ENCODE measurements at places on chromosomes 7 and 10.

- peak; percentile 85 for DNase-seq
Measured at GRCh38 chr7:129210256-129210988, 14.4 kb upstream of the AHCYL2 start.

GRCh38 chr10:97939446-97939990 lies 89.9 kb downstream of the GOLGA7B start:
- DNase-seq = peak; percentile 16

DNA sequence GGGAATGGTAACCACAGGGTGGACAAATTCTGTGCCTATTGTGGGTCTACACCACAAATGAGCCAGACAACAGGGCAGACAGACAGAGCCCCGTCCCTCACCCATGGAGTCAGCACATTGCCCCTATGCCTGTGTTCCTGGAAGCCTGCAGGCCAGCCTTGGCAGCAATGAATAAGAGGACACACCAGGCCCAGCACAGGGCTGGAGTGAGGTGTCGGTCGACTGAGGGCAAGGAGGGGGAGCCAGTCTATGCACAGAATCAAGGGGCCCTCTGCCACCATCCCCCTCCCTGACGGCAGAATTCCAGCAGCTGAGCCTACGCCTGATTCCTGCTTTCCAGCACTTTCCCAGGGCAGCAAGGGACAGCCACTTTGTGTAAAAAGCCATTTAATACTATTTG lies 98.2 kb downstream of the CALN1 start:
- DNase-seq = no peak

GRCh38 chr7:156620291-156620675 lies 20.3 kb upstream of the RNF32 start:
- DNase-seq = no peak

GRCh38 chr7:2952316-2952715 lies 91.4 kb downstream of the CARD11 start:
- DNase-seq = peak; percentile 2

DNA sequence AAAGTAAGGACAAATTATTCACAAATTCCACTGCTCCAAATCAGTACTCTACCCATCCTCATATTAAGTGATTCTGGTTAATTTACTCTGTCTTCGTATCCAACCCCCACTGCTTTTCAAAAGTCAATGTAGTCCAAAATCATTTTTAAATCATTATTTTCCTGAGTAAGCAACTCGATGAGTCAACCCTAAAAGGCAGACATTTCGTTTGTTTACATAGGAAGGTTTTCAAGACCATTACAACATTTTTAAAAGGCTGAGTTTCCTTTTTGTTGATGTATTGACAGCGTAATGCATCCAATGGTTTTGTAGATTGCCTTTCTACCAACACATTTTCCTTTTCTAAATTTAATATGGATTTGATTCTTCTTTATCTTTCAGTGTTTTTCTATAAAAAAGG lies 523.0 kb upstream of the ANKRD30A start:
- no peak for DNase-seq

GRCh38 chr10:5895365-5895764 lies 5.3 kb downstream of the FBH1 start:
- DNase-seq = no peak

DNA sequence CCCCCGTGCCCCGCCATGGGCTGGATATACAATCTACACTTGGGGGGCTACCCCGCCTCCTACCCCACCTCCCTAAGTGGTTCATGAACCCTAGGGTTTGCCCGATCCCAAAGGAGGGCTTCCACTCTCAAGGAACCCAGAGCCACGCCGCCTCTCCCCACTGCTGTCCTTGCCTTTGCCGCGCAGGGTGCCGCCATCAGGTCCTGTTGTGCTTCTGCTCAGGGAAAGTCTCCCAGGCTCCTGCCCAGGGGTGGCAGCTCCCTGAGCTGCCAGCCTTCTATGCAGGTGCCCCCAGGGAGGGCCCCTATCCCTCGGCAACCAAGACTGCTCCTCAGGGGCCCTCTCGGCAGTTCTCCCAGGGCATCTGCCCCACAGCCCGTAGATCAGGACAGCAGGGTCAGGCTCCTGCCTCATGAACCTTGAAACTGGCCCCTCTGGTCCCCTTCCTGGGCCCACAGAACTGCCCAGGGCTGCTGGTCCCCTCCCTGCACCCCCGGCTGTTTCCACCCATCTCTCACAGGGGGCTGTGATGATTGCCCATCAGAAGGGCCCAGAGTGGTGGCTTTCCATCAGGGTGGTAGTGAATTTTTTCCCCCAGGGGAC lies 13.0 kb upstream of the PCBD1 start:
- peak; percentile 43 for DNase-seq

GRCh38 chr10:2844925-2845324 lies 222.4 kb upstream of the PFKP start:
- DNase-seq = no peak

- no peak for DNase-seq
Measured at GRCh38 chr7:49433794-49434193, 339.6 kb upstream of the VWC2 start.

DNA sequence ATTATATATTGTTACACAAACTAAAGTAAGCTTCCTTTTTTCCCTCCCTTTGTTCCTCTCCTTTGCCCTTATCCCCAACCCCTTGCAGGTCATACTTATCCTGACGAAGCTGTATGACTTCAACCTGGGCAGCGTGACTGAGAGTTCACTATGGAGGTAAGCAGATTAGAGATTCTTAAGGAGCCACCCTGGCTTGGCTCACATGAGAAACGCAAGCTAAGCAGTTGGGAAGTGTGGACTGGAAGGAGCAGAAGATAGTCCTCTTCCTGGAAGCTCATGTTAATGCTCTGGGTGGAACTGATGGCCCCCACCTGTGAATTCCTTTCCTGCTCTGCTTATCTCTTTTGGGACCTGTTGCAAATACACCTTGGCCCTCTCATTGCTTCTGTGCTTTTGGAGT lies 201.6 kb downstream of the SORCS3 start:
- no peak for DNase-seq

DNA sequence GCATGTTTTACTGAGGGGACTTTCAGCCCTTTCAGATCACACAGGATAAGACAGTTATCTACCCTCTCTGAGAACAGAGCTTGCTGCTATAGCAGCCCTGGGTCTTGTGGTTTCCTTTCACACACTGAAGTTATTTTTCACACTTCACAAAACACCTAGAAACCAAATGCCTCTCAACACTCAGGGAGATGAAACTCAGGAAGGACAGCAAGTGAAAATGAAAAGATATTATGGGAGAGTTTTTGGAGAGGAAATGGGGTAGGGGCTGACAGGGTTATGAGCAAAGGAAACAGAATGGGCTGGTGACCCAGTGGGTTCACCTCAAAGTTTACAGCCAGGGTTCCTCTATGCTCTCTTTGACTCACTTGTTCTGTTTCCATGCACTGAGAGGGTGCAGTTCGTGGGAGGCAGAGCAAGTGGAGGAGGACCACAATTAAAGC lies 17.0 kb upstream of the GIMAP2 start:
- peak; percentile 84 for DNase-seq

DNA sequence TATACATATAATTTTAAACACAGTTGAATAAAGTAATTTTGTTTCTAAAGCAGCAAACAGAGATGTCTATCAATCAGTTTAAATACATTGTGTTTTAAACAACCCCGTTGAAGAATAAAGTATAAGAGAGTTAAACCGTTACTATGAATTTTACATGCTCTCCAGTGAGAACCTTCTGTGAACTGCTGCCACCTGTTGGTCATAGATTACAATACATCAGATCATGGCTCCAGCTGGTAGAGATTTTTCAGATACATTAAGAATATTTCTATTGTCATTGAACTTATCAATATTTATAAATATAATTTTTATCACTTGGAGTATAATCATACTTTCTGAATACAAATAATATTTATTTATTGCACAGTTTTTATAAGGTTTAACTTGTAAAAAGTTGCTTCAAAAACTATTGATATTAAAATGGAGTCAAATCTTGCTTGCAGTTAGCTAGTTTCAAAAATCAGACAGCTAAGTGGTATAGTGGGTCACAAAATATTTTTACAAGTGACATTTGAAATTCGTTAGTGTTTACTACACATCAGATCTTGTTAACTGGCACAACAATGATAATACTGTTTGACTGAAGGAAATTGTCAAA lies 561.2 kb upstream of the PHF14 start:
- DNase-seq = no peak

DNA sequence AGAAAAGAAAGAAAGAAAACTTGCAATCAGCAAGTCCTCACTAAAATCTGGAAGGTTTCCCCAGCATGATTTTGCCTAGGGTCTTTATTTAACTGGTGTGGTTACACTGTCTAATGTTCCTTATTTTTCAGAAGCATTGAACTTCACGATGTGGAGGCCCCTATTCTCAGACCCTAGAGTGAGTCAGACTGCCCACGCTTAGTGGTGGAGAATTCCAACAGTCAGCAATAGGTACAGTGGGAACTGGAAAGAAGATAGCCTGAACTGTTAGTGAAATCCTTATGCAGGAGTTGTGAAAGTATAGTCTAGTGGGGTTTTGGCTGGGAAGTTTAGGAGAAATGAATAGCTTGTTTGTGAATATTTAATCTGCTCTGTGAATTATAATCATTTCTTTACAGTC lies 115.0 kb downstream of the FZD1 start:
- no peak for DNase-seq

DNA sequence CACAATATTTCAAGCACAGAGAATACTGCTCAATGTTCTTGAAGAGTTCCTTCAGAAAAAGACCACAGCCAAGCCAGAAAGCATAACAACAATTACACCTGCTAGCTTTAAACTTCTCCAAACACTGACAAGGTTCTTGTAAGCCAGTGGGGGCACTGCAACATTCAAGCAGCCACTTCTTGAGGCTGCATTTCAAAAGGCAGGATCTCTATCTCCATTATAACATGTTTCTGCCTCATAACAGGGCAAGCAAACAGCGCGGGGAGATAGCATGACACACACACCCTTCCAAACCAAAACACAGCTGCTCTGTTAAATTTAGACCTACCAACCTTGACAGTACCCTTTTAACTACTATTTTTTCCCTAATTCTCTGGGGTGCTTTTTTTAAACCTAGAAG lies 30.8 kb downstream of the CHCHD3 start:
- no peak for DNase-seq

- DNase-seq = no peak
Measured at GRCh38 chr7:80869106-80869784, 49.6 kb downstream of the SEMA3C start.

DNA sequence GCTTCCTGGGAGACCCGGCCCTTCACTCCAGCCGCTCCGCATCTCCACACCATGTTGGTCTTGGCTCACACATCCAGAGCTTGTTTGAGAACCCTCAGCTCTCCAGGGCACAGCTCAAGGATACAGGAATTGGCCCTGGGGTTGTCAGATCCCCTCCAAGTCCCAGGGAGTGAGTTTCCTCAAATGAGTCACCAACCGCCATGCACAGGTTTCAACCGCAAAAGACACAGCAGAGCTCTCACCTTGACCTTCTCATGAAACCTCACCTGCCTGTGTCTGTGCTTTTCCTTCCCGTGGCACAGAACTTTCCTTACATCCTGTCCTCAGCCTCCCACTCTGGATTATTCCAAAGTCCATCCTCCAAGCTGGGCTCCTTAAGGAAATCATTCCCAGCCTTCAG lies 20.6 kb downstream of the AZGP1 start:
- no peak for DNase-seq

DNA sequence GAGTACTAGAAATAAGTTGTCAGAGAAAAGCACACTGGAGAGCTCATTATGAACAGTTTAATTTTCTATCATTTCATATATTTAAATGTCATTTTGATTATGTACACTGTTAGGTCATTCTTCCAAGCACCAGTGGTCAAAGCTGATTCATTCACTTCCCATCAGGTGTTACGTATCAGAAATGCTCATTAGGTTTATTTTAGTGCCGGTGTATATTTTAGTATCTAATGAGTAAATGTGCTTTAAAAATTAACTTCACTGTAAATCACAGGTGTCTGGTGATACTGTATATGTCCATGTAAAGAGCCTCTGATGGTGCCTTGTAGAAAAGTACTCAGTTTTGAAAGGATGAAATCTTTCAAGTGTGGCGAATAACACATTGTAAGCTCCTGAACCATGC lies 3.5 kb downstream of the DMTF1 start:
- DNase-seq = no peak

- DNase-seq = no peak
Measured at GRCh38 chr7:66039094-66039670, 36.4 kb upstream of the ASL start.

GRCh38 chr7:28174442-28174841 lies 6.2 kb downstream of the JAZF1 start:
- no peak for DNase-seq

GRCh38 chr10:74728225-74728624 lies 98.2 kb upstream of the KAT6B start:
- no peak for DNase-seq

DNA sequence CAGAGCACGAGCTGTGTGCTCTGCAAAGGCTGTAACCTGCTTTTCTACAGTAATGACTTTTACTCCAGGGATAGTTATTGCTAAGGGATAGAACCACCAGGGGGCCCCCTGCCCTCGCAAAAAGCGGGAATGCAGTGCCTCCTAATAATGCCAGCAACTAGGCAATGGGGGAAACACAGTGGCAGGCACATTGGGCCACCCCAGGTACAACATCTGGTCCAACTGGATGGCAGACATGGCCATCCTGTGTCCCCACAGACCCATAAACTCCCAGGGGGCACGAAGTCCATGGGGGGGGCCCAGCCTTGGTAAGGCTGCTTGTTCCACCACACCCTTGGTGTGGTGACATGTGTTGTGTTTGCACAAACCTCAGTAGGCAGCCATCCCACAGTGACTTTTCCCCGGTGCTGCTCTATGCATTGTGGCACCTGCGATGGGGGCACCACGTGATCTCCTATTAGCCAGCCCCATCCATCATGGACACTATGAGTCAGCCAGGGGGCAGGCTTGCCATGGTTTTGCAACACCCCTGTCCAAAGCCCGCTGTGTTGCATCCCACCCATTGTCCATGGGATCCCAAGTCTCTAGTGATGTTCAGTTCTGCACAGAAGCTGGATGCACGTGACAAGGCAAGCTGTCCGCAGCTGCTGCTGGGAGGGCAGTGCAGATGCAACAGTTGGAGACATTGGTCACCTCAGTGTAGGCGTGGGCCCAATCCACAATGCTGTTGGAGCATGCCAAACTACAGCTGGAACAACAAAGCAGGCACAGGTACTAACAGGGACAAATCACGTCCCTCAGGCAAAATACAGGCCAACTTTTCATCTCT lies 84.0 kb downstream of the ANLN start:
- DNase-seq = no peak

GRCh38 chr10:113479346-113480080 lies 73.3 kb upstream of the HABP2 start:
- no peak for DNase-seq

DNA sequence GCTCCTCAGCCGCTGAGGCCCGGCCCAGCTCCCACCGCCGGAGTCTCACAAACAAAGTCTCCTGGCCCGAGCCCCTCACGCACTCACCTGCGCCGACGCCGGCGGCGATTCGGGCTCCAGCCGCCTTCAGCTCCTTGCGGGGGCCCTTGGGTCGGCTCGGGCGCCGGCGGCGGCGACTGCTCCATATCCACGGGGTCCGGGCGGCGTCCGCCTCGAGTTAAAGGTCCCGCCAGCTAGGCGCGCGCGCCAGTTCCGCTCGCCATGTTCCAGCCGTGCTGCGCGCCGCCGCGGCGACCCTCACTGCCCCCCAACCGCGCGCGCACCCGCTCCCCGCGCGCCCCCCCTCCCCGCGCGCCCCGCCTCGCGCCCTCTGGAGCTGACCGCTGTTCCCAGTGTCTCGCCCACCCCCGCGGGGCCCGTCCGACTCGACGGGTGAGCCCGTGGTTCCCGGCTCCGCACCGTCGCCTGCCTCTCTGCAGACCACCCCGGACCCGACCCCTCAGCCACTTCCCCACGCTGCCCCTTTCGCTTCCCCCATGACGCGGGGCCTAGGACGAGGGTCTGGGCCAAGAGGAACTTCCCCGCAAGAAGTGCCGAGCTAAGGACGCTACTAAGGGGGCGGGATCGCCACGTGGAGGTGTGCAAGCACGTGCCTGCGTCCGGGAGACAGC lies 396.1 kb downstream of the ZNF33B start:
- DNase-seq = no peak

All from activated effector memory CD4-positive, alpha-beta T cell treated with anti-CD3 and anti-CD28 coated beads, Interleukin-2, amount 50 U/mL, for 16 hours (primary cell).